ENCODE measurements at places on chromosomes 4 and X.

DNA sequence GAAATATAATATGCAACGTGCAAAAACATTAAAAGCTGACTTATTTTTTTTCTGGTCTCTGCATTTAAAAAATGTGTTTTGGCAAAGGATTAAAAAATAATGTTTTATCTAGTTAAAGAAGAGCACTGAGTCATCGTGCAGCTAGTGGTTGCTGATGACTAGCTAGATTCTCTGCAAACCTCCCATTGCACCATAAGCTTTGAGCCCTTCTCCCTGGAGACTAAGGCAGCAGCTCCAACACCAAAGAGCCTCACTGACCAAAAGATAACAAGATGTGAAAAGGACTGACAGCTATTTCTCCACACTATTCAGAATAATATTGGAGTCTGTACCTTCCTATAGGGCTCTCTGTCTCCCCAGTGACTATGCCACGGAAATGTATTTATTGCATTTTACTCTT is 424.3 kb downstream of the SLITRK2 start:
- no peak for DNase-seq

DNA sequence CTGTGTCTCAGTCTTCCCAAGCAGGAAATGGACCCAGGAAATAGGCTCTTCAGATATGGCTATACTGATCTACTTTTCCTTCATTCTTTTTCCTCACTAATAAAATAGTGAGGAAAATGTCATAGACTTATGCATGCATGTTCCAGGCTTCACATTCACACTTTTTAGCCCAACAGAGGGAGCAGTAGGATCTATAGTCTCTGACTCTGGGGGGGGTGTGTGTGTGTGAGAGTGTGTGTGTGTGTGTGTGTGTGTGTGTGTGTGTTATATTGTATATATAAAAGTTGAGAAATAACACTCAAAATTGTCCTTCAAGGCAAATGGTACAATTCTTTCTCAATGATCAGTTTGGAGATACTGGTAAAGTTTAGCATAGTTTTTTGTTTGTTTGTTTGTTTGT is 297.2 kb upstream of the GALNT7 start:
- no peak for DNase-seq

DNA sequence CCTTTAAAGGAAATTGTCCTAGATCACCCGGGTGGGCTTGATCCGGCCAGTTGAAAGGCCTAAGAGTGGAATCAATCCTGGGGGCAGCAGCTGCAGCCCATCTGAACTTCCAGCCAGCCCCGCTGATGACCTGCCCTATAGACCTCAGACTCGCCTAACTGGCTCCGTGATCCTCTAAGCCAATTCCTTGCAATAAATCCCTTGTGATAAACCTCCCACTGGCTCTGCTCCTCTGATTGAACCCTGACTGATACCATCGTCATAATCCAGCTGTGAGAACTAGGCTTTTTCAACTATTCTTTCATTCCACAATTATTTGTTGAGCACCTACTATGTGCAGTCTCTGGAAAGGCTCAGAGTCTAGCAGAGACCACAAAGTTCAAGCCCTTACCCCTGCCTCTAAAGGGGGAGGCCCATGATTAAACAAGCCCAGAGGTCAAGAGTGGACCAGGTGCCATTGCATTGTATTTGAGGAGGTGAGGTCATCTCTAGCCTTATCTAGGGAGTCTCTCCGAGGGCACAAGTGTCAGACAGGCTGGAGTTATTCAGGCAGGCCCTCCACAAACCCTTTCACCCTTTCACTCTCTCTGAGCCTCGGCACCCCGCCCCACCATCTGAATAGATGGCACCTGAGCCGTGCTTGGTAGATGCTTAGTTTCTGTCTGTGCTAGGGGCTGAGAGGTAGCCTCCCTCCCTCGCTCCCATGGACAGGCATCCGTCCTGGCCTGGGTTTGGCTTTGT is 20.5 kb upstream of the GPR78 start:
- no peak for DNase-seq

DNA sequence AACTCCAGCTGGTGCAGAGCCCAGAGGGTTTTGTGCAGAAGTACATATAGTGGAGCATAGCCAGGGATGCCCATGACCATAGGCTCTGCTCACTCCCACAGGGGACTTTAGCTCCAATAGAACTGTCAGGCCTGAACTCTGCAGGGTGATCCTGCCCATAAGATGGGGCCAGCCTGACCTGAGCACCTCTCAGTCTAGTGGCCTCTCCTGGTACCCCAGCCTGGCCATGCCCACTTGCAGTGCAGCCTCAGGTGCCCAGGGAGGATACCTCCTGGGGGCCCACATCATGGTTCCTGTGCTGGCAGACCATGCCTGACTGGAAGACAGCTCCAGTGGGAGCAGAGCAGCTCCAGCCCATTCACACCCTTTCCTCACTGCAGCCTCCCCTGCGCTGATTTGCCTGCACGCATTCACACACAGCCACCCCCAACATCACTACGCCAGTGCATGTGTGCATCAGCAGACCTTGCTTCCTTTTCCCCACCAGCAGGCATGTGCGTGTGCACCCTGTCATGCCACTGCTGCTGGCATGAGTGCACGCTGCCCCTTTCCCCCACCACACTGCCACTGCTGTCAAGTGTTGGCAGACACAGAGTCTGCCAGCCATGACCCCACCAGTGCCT is 53.0 kb upstream of the MMAA start:
- no peak for DNase-seq
